Spinal cord (tissue), 10 donors: ENCODE measurements at places on chromosomes 5 and 9.
A peak's percentile ranks its signal among the peaks of the same experiment; 100 is the strongest.

DNA sequence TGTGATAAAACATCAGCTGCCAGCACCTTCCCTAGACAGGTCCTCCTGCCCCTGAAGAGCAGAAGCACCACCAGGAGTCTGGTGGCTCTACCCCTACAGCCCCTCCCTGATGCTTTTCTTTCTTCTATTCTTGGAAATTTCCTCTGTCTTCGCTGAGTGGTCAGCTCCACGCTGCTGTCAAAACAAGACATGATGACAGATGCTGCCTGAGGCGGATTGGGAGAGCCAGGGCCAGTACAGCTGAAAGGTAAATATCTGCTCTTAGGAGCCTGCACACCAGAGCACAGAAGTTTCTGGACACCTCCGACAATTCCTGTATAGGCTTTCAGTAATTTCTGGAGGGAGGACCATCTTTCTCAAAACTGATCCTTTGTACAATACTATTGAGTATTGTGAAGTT lies 4.7 kb upstream of the OR1Q1 start:
- H3K27ac ChIP-seq = no peak overlapping the region
- H3K4me3 ChIP-seq = no peak overlapping the region
- H3K27me3 ChIP-seq = peaks cover 2% of the 10 kb centered on the region
- no peaks in the 10 kb centered on the region for H3K4me1 ChIP-seq
- H3K36me3 ChIP-seq = no peaks in the 10 kb centered on the region

- H3K27me3 ChIP-seq = no peaks in the 10 kb centered on the region
- DNase-seq = no peak
- no peaks in the 10 kb centered on the region for H3K4me1 ChIP-seq
- no peak overlapping the region for H3K4me3 ChIP-seq
- no peak overlapping the region for H3K27ac ChIP-seq
Observed at GRCh38 chr5:36389245-36389644, 87.5 kb upstream of the RANBP3L start.

GRCh38 chr5:8349855-8350254 lies 480.9 kb downstream of the MTRR start:
- H3K27ac ChIP-seq = no peak overlapping the region
- no peaks in the 10 kb centered on the region for H3K4me1 ChIP-seq
- H3K27me3 ChIP-seq = no peaks in the 10 kb centered on the region

DNA sequence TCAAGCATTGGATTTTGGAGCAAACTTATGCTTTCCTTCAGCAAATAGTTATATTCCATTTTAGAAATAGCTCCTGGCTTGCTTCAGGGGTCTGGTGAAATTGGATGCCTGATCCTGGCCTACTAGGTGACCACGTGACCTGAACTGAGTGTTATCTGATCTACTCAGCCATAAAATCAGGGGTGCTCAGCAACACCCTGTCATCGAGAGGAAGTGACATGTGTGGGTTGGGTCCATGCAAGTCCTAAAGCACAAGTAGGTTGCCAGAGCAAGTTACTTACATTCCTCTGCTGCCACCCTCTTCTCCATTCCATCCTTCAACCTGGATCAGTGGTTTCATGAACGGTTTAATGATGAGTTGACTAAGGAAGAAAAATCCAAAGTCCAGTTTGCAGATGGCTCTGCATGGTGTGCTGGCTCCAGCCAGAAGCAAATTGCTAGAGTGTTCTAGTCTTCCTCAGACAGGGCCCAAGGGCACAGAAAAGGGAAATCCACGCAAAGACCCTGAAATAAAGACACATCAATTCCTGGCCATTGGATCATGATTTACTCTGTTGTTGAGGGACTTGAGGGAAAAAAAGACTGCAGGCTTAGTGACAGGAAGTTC lies 2.8 kb upstream of the FAM193B start:
- H3K4me1 ChIP-seq = peaks cover 26% of the 10 kb centered on the region
- no peaks in the 10 kb centered on the region for H3K27me3 ChIP-seq
- DNase-seq = no peak
- H3K27ac ChIP-seq = no peak overlapping the region

DNA sequence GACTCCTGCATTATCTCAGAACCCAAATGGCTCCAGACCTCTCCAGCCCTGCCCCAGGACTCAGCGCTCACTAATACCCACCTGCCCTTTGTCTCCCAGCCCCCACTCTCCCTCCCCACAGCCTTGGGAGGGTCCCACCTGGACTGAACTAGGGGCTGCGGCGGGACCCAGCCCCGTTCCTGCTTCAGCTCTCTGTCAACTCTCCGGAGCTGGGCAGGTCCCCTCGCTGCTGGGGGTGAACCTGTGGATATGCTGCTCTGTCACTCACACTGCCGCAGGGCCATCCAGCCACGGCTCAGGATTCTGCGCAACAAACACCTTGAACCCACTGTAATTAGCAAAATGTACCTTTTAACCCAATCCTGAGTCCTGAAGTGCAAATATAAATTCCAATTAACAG lies 36.8 kb downstream of the NDUFS6 start:
- H3K27me3 ChIP-seq = peaks cover 24% of the 10 kb centered on the region
- no peak overlapping the region for H3K4me3 ChIP-seq
- peaks cover 3% of the 10 kb centered on the region for H3K36me3 ChIP-seq
- H3K4me1 ChIP-seq = peaks cover 9% of the 10 kb centered on the region

GRCh38 chr5:83720836-83721537 lies at the start of gene HAPLN1:
Gene HAPLN1 (minus strand): TSS chr5:83720855. CDS start chr5:83673523, 47,332 bp downstream.
- H3K4me1 ChIP-seq = peaks cover 7% of the 10 kb centered on the region
- H3K4me3 ChIP-seq = peak within 1 kb of the TSS; percentile 69
- no peak for DNase-seq
- peak within 1 kb of the TSS; percentile 75 for H3K27ac ChIP-seq

GRCh38 chr5:172172912-172173563 lies 15.0 kb downstream of the STK10 start:
- H3K4me3 ChIP-seq = no peak overlapping the region
- H3K27me3 ChIP-seq = no peaks in the 10 kb centered on the region
- H3K27ac ChIP-seq = peak overlapping the region; percentile 61
- DNase-seq = no peak
- H3K4me1 ChIP-seq = peaks cover 53% of the 10 kb centered on the region

GRCh38 chr5:68193481-68194036 lies 22.0 kb upstream of the PIK3R1 start:
- H3K4me1 ChIP-seq = peaks cover 4% of the 10 kb centered on the region
- no peak for DNase-seq
- H3K36me3 ChIP-seq = no peaks in the 10 kb centered on the region
- no peaks in the 10 kb centered on the region for H3K27me3 ChIP-seq

- H3K27ac ChIP-seq = no peak overlapping the region
- peak; percentile 52 for DNase-seq
- no peak overlapping the region for H3K4me3 ChIP-seq
- no peaks in the 10 kb centered on the region for H3K4me1 ChIP-seq
Observed at GRCh38 chr5:93280518-93280917, 300.5 kb downstream of the NR2F1-AS1 start.

GRCh38 chr5:370311-370958 lies 48.9 kb downstream of the AHRR start:
- DNase-seq = no peak
- H3K27me3 ChIP-seq = peaks cover 3% of the 10 kb centered on the region
- H3K4me1 ChIP-seq = peaks cover 23% of the 10 kb centered on the region
- no peak overlapping the region for H3K4me3 ChIP-seq
- H3K27ac ChIP-seq = no peak overlapping the region

DNA sequence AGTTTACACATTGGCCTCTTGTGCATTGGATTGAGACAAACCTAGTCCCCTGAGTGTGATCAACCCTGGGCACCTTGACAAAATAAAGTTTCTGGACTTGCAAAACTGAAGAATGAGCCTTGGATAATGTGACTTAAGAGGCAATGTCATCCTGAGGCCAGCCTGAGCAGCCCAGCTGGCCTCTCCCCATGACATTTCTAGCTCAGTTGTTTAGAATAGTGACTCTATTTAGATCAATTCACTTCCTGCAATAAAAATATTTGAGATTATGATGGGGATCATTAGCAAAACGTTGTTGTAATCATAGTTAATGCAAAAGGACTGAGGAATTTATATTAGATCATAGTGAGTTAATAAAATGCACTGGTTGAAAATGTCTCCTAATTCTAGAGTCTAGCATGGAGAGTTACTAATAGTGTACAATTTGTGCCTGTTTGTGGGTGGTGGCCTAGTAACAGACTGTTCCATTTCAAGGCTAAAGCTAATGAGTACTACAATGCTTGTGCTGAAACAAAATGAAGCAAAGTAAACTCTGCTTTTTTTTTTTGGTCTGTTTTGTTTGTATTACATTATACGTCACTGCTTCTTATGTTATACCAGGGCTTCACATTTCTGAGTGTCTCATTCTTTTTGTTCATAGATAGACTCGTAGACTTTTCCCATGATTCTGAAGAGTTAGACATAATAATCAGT lies 10.9 kb upstream of the RHOBTB3 start:
- no peak overlapping the region for H3K4me3 ChIP-seq
- peak; percentile 14 for DNase-seq
- no peaks in the 10 kb centered on the region for H3K36me3 ChIP-seq
- H3K27me3 ChIP-seq = no peaks in the 10 kb centered on the region
- no peaks in the 10 kb centered on the region for H3K4me1 ChIP-seq

DNA sequence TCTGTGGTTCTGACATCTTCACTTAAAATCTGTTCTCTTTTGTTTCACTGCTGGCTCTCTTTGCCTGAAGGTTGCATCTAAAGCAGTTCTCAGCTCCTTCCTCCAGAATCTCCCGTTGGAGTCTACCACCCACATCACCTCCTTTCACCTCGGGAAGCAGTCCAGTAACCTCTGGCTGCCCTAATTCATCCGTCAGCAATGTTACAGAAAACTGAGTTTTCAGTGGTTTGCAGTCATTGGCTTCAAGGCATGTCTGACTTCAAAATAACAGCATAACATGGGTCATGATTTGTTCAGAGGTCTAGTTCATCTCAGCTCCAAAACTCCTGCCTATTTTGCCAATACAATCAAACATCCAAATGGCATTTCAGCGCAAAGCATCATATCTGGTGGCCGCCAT lies 107.7 kb downstream of the GOLPH3 start:
- no peak for DNase-seq
- H3K4me1 ChIP-seq = no peaks in the 10 kb centered on the region
- peaks cover 6% of the 10 kb centered on the region for H3K36me3 ChIP-seq
- H3K4me3 ChIP-seq = no peak overlapping the region
- no peaks in the 10 kb centered on the region for H3K27me3 ChIP-seq
- H3K27ac ChIP-seq = no peak overlapping the region
